NCI-H2227 treated with DMSO at 0.1 percent for 48 hours (cell line): ENCODE measurements at places on chromosomes 11 and 22.

- DNase-seq = no peak
Measured at GRCh38 chr11:17117262-17117661, 39.8 kb upstream of the RPS13 start.

DNA sequence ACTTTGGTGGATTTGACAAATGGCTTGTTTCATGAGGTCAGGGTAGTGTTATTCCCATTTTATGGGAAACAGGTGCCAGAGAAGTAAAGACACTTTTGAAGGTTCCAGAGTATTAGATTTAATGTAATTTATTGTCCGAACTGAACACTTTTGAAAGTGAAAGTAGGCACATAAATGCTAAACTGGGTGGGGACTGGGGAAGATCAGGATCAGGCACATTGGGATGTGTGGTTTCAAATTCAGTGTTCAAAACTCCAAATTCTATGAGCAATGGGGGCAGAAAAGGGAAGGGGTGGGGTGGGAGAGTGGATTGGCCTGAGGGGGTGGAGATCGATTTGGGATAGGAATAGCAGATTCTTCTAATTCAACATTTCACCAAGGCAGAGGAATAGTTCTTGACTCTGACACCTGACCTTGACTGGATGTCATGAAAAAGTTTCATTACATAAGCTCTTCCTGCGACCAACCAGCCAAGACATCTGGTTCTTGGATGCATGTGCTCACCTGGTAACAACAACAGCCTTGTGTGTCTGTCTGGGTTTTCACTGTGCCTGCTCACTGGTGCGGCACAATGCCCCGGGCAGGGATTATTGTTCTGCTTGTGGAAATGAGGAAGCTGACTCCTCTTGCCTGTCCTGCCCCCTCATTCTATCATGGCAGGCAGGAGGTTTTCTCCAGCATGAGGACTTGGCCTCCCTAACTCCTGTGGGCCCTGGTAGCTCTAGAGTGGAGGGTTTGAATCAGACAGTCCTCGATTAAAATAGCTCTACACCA, 10.8 kb downstream of the PPFIBP2 start:
- no peak for DNase-seq

DNA sequence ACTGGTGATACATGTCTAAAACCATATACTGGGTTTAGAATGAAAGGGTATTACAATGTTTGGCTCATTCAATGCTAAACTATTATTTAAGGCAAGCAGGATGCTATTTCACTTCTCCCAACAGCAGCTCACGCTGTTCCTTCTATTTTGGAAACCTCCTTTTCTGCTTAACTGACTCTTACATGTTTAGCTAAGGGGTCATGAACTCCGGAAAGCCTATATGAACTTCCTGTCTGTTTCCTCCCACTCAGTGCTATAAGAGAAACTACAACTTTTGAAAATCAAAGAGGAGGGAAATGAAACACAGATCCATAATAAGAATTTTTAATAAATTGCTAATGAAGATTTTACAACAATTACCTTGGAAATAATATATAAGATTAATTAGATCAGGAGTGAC, 30.9 kb downstream of the SLC36A4 start:
- DNase-seq = no peak

DNA sequence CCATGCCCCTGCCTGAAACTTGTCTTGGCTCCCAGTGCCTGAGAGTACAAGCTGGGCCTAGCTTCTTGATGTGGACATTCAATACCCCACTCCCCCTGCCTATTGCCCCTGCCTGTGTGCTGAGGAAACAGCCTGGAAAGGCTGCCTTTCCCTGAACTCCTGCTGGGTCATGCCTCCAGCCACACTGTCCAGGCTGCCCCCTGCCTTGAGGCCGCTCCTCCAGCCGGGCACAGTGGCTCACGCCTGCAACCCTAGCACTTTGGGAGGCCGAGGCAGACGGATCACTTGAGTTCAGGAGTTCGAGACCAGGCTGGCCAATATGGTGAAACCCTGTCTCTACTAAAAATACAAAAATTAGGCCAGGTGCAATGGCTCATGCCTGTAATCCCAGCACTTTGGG, 10.1 kb downstream of the CCS start:
- no peak for DNase-seq

DNA sequence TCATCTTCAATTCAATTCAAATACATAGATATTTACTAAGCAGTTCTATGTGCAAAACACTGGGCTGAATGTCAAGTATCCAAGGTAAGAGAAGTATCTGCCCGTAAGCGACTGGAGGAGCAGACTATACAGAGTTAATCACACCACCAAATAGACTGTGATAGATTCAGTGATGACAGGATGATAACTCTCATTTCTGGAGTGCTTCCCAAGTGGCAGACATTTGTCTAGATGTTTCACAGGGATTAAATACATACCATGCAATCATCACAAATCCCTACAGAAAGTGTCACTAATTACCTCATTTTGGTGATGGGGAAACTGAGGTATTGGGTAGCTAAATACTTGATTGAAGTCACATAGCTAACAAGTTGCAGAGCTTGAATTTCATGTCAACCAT, 508.7 kb upstream of the TENM4 start:
- no peak for DNase-seq

DNA sequence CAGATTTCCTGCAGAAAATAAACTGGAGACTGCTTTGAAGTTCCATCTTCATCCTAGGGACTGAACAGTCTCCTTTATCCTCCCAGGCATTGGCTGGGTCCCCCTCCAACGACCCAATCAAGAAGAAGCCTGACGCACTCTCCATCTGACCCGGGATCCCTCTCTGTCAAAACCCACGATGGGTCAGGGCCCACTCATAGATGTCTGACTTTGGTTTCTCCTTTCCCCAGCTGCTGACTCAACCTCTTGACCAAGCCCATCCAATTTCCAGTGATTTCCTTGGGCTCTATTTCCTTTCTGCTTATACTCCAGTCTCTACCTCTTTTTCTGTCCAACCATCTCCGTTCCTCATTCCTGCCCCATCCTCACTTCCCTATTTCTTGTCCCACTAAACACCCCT, 189.7 kb downstream of the MIAT start:
- DNase-seq = no peak

DNA sequence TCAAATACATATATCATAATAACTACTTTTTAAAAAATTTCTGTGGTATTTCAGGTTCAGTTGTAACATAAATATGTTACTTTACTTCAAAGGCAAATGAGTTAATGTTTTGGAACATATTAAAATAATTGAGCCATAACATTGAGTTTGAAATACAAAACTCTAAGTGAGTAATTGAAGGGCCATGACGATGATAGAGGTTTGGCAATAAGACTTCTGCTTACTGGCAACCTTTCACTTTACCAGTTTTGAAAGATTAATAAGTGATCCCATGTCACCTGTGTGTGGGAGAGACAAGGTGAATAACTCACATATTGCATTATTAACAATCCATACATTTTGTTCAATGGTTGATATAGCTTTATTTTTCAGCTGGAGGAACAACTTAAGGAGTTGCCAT, 144.4 kb downstream of the GRIA4 start:
- DNase-seq = no peak

DNA sequence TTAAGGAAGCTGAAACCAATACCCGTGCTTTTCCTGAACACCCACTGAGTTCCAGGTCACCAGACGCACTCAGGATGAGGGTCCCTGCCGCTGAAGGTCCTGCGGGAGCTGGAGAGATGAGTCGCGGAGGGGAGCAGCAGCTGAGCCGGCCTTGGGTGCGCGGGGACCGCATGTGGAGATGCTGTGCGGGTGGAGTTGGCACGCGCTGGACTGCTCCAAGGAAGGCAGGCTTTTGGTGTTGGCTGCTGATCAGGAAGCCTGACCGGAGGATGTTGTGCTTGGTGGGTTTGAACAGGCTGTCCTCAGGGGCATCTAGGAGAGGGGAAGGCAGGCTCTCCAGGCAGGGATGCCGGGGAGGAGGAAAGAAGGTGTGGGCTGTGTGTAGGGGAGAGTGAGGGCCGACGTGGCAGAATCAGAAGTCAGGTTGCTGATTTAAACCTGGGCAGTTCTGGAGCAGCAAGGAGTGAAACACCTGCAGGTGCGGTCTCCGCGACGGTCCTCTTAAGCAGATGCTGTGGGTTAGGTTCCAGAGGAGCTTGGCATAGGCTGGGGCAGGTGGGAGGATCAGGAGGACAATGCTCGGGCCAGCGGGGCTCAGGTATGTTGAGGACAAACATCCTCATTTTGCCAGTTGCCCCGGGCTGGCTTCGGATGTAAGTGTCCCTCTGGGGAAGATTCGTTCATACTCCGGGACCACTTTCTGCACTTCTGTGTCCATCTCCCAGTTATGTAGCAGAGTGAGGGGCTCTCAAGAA, 197.5 kb upstream of the B3GAT1 start:
- DNase-seq = no peak

DNA sequence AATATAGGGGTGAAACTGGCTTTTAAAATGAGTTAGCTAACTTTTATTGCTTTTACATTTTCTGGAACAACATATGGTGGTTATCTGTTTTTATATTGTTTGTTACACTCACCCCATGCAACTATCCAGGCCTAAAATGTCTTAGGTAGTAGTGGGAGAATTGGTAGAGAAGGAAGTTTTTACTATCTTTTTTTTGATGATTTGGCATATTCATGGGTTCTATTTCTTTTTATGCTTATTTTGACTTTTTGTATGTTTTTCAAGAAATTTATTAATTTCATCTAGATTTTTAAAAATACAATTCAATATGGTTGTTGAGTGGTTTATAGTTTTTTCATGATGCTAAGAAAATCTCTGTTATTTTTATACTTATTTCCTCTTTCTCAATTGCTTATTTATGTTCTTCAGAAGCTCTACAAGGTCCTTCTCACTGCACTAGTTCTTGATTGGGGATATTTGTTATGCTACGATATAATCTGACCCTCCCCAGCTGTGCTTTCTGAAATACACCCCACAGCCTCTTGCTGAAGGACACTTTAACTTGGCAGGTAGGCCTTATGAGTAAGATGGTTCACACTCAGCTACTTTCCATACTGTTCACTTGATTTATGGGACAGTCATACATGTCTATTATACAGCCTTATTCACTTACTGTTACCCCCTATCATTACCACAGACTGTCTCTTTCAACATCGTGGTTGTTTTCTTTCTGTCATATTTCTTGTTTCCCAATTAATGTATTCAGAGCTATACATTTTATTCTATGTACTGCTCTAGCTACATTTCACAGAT, 431.2 kb downstream of the METTL15 start:
- DNase-seq = no peak

DNA sequence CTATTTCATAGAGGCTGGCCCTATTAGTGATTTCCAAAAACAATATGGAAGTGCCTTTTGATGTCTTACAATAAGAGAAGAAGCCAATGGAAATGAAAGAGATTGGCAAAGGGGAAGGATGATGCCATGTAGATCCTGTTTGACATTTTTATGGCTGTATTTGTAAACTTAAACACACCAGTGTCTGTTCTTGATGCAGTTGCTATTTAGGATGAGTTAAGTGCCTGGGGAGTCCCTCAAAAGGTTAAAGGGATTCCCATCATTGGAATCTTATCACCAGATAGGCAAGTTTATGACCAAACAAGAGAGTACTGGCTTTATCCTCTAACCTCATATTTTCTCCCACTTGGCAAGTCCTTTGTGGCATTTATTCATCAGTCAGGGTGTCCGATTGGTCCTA, 91.4 kb downstream of the CD44 start:
- no peak for DNase-seq

DNA sequence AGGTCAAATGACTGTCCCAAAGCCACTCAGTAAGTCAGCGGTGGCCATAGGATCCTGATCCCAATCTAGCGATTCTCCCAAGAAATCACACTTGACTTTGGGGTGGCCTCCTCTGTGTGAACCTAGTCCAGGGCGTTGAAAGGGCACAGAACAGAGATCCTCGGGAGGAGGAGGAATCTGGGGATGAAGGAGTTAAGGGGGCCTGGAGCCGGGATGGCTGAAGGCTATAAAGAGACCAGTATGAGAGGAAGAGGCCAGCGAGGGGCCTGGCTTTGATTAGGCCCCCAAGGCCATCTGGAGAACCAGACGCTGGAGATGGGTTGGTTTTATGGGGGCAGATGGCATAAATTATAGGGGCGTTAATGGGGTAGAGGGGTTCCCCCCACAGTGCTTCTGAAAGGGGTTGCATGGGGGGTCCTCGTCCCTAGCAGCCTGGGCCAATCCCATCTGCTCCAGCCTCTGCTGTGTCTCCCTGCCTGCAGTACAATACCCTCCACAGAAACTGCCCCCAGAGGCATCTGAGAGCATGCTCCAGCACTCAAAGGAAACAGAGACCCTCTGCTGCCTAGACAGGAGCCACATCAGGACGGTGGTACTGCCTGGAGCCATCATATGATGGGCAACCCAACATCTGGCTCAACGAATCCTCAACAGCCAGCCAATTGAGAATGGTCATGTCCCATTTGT, 35.2 kb upstream of the TRIM29 start:
- no peak for DNase-seq
